Fibroblast of skin of left biceps (primary cell): ENCODE measurements at places on chromosomes 1 and 21.

DNA sequence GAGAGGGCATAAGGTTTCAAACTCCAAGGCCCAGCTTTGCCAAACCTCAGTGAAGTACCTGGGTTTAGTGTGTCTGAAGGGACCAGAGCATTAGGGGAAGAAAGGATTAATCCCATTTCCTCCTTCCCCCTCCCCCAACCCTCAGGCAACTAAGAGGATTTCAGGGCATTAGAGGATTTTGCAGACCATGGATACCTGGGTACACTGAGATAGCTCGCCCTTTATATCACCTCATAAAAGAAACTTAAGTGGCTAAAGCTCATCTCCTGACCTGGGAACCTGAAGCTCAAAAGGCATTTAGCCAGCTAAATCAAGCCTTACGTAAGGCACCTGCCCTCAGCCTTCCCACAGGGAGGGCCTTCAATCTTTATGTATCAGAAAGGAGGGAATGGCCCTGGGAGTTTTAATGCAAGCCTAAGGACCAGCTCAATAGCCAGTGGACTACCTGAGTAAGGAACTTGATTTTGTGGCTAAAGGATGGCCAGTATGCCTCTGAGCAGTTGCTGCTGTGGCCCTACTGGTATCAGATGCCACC is 26.4 kb upstream of the SMYD3 start:
- DNase-seq, result no peak

DNA sequence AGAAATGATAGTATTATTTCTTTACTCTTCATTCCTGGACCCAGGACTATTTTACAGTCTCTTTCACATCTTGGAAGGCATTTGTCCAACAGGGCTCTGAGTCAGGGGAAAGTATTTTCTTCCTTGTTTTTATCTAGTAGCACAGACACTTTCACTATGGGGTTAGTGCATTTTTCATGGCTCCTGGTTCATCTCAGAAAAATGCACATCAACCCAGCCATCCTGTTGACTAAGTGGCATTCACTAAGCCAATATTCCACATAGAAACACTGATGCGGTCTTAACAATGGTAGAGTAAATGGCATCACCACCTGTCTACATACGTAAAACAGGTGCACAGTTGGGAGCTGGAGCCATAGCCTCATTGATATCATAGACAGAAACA is 87.4 kb upstream of the C1orf21 start:
- peak; percentile 86 for DNase-seq

DNA sequence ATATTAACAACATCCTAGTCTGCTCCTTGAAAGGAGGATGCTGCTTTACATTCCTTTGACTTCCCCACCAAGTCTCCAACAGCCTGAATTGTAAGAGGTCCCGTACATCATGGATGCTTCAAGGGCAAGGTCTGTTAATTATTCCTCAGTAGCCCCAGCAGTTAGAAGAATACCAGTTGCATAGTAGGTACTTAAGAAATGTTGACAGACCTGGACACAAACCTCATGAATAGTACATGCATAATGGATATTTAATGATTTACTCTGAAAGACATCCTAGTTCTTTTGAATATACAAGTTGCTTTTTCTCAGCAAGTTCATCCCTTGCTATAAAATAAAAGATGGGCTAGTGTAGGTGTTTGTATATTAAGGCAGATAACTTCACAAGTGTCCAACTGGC is 112.1 kb upstream of the DPYD start:
- DNase-seq, result no peak

DNA sequence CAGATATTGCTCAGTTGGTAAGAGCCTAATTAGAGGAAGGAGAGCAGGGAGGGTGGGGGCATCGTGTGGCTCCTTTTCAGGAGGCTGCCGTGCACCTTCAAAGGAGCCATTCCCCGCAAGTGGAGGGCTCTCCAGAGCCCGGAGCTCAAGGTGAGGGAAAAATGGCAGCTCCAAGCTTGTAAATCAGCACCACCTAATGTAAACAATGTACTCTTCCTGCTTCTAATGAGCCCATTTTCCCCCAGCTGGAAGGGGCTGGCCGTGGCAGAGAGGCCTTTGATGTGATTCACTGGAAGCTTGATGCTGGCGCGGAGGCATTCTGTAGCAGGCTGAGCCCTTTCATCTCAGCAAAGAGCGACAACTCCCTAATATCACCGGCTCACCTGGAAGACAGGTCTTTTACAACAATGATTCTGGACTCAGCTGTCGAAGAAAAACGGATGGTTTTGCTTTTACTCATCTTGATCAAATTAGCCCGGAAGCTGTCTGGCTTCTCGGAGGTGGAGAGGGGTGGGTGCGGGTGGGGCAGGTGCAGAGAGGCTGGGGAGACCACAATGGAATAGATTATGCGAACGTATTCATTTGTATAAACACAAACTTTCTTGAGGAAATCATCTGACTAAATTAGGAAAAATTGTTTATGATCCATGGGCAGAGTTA is 112.5 kb downstream of the RRAGC start:
- DNase-seq, result no peak

GRCh38 chr1:182147136-182147820 is 85.8 kb upstream of the ZNF648 start:
- no peak for DNase-seq

DNA sequence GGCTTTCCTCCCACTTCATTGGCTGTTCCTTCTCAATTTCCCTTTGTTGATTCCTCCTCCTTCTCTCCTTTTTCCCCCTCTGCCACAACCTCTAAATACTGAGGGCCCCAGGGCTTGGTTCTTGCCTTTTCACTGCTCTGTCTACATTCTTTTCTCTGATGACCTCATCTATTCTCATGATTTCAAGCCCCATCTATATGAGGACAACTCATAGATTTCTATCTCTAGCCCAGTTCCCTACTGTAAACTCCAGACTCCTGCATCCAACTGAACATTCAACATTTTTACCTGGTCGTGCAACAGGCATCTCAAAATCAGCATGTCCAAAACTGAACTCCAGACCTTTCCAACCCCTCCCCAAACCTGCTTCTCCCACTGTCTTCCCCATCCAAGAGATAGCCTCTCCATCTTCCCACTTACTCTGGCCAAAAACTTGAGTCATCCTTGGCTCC is 11.5 kb upstream of the SLC9A1 start:
- DNase-seq, result no peak

GRCh38 chr1:234135501-234135900 is 231.0 kb downstream of the SLC35F3 start:
- no peak for DNase-seq

- no peak for DNase-seq
Measured at GRCh38 chr1:202311875-202312635, 29.7 kb downstream of the UBE2T start.

DNA sequence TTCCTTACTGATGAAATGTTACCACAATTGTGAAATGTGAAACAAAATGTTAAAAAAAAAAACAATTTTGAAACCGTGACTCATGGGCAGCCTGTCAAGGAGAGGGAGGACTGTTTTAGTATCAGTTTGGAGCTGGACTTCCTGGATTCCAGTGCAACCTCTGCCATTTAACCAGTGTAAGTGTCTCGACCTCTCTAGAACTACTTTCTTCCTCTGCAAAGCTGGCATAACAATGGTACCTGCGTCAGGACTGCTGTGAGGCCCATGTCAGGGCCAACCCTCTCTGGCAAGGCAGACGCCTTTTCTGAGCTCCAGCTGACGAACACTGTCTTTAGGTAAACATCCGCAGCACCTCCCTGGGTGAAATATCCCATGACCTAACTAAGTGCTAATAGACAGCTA is 20.9 kb downstream of the URB1 start:
- DNase-seq, result peak; percentile 44

- no peak for DNase-seq
Measured at GRCh38 chr1:78003070-78003746, 1.5 kb upstream of the DNAJB4 start.
